Stimulated activated CD8-positive, alpha-beta memory T cell treated with anti-CD3 and anti-CD28 coated beads, Interleukin-7, amount 100 ng/mL, for 1 hour (primary cell): ENCODE measurements at places on chromosomes 1 and 21.

- DNase-seq = no peak
Observed at GRCh38 chr1:18676332-18676781, 45.7 kb downstream of the PAX7 start.

GRCh38 chr1:12772520-12772919 is 1.0 kb upstream of the PRAMEF12 start:
- DNase-seq = no peak

GRCh38 chr1:95561346-95561745 is 327.3 kb downstream of the RWDD3 start:
- no peak for DNase-seq

DNA sequence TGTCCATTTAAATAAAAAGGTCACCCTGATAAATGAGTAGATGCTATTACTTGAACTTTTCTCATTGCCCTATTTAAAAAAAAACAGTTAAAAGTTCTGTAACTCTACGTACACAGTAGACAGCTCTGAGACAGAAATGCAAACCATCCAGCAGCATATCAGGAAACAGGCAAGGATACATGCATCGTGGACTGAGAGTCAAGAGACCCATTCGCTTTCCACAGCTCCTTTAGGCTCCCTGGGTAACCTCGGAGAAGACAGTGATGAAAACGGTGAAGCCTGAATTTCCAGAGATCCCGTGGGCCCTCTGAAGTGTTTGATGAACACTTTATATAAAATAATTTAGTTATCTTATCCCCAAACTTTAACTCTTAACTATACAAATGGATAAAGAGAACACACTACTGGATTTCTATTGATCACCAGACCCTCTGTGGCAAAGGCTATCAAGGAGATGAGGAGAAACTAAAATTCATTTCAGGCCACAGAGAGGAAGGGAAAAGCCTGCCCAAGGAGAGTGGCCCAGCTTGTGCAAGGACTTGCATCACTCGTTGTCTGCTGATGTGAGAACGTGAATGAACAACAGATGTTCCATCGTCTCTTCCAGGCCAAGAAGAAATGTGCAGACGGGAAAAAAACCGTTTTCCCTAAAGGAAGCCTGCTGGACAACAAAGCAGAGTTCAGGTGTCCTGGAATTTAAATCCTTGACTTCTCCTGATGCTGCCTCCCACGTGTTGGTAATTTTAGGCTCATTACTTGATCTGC is 131.0 kb downstream of the TGFBR3 start:
- DNase-seq = no peak

- no peak for DNase-seq
Observed at GRCh38 chr1:201728731-201729130, 100.2 kb upstream of the IPO9 start.

DNA sequence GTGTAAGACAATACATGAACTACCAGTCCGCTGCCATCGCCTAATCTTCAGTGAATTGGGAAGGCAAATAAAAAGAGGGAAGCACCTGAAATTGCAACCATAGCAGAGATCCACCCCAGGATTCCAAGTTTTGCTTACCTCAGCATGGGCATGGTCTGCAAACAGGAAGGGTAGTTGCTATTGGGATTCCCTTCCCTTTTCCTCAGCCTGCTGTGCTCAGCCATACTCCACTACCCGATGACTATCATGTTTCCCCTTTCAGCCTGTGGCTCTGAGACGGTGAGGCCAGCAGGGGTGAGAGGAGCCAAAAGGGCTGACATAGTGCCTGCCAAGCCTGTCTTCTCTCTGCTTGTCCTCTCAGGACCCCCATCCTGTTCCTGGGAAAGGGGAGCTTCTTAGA is 64.2 kb downstream of the GPR137B start:
- no peak for DNase-seq

GRCh38 chr1:156076609-156077429 is 5.4 kb downstream of the MEX3A start:
- DNase-seq = no peak

DNA sequence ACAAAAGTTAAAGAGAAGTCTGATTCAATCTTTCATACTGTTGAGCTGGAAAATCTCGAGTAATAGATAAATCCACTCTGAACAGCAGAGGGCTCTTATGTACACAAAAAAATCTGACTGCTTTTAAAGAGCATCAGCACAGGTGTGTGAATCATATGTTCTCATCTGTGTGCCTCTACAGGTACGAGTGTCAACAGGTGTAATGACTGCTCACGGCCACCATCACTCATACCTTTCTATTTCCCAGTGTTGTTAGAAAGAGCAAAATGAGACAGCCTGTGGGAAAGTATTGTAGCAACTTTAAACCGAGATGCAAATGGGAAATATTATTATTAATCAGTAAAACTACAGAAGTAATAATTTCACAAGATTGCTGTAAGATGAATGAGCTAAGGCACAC is 49.0 kb upstream of the SCAF4 start:
- no peak for DNase-seq

DNA sequence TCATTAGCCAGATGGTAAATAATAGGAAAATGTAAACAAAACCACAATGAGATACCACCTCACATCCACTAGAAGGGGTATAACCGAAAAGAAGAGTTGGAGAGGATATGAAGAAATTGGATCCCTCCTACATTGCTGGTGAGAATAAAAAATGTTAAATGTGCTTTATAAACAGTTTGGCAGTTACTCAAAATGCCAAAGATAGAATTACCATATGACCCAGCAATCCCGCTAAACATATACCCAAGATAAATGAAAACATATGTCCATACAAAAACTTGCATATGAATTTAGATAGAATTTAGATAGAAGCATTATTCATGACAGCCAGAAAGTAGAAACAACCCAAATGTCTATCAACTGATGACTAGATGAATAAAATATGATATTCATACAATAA is 4.4 kb upstream of the FMO2 start:
- no peak for DNase-seq

DNA sequence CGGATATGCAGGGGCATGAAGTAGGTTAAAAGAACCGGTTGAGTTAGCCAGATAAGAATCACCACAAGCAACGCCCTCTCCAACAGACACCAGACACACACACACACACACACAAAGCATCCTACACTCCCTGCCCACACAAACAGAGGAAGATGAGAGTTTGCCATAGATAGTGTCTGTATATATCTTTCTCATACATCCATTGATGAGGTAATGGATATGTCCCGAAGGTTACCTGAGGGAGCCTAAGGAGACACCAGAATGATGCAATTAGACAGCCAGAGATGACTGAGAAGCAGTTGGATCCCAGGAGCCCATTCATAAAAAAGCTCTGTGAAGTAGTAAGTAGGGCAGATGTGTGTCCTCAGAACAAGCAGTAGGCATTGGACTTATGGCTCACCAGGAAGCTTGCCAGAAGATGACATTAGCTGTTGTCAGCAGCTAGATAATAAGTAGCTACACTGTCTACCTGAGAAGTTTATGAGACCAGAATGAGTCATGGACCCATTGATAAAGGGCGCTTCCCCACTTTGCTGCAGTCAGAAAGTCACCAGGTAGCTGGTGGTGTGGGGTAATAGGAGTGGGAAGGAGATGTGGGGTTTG is 247.0 kb downstream of the KCNT2 start:
- no peak for DNase-seq

DNA sequence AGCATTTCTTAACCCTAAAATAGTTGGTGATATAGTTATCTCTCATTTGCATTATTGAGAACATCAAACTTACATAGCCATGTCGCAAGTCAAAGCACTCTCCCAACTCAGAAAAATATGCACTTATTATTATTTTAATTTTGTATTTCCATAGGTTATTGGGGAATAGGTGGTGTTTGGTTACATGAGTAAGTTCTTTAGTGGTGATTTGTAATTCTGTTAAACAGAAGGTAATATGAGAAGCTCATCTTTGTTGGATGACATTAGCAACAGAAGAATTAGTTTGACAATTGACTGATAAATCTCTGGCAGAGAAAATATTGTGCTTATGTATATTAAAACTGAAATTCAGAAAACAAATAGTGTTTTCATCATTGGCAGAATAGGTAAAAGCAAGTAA is 154.8 kb downstream of the NFIA start:
- DNase-seq = no peak

DNA sequence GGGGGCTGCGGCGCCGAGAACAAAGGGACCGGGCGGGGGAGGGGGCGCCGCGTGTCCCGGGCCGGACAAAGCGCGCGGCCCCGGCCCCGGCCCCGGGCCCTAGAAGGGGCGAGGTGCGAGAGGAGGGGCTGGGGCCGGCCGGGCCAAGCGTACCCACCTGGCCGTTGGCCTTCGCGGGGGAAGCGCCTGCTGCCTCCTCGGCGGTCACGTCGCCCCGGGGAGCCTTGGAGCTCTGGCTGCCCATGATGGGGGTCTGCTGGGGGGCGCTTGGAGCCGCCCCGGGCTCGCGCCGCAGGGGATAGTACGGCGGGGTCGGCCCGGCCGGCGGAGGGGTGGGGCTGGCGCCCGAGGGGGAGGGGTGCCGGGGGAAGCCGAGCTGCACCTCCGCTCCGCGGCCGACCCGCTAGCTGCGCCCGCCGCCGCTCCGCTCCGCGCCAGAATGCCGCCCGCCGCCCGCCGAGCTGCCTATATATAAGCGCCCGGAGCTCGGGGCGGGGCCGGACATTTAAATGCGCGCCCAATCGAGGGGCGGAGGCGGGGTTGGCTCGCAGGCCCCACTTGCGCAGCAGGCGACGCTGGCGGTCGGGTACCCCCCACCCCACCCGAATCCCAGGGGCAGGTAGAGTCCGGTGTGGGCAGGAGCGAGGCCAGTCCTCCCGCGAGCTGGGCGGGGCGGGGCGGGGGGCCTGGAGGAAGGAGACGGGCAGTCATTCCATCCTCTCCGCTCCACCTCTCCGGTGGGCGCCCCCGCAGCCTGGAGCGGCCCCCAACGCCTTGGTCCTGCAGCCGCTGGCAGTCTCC is at the start of gene MARCKSL1:
MARCKSL1 (minus strand) TSS at position 444 of the 801 bp plus-strand sequence; CDS start at position 244, 200 bp downstream.
- DNase-seq = peak; percentile 78

- DNase-seq = no peak
Observed at GRCh38 chr1:244854865-244855578, 9.3 kb downstream of the HNRNPU start.

DNA sequence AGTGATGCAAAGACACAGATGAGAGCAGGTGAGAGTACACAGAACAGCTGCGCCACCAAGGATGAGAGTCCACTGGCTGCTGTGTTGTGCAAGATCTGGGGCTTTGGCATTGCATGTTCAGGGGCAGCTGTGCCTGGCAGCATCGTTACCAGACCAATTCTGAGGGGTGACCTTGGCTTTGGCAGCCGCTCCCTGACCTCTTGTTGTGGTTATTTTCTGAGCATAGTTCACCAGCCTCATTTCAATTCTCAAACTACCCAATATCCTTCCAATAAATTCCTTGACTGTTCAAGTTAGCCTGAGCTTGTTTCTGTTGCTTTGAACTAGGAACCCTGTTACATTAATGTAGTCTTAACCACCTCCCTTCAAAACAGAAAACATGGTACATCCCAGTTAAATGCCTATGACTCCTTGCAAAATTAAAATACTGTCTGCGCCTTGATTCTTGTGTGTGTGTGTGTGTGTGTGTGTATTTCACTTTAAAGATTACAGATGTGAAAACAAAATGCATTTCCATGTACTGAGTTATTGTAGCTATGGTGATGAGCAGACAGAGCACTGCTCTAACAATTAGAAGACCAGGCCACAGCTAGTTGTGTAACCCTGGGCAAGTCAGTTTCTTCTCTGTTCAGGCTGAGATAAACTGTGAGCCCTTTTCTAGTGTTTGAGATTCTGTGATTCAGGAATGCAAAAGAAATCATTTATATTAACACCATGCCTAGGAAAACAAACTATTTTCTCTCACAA is 106.3 kb upstream of the GUCA2B start:
- no peak for DNase-seq

- no peak for DNase-seq
Observed at GRCh38 chr1:36085686-36086526, 2.0 kb downstream of the TEKT2 start.

DNA sequence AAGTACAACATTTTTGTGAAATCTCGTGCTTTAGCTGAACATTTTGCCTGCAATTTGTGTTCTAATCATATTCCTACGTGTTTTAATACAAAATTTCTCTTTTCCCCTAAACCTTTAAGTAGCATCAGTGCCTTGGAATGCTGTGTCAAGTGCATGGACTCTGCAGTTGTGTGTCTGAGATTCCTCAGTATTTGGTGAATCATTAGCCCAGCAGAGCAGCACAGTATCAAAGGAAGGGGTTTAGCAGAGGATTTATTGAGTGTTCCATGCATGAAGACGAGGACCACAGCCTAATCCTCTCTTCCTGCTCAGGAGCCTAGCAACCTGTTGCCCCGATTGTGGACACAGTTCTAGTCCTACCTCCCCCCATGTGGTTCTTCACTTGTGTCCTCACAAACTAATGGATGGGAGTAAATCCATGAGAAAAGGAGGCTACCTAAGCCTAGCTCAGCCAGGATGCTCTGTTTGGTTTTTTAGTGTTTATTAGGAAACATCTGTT is 29.3 kb upstream of the PCP4 start:
- DNase-seq = no peak

GRCh38 chr1:242556276-242556675 is 31.8 kb upstream of the PLD5 start:
- no peak for DNase-seq

- DNase-seq = no peak
Observed at GRCh38 chr1:203187304-203187685, 791 bp upstream of the CHI3L1 start.

- DNase-seq = no peak
Observed at GRCh38 chr1:173064011-173064410, 13.3 kb upstream of the TNFSF18 start.

GRCh38 chr1:196861429-196861828 is 26.4 kb upstream of the CFHR4 start:
- no peak for DNase-seq

GRCh38 chr1:169105434-169106094 is 926 bp upstream of the ATP1B1 start:
- no peak for DNase-seq

DNA sequence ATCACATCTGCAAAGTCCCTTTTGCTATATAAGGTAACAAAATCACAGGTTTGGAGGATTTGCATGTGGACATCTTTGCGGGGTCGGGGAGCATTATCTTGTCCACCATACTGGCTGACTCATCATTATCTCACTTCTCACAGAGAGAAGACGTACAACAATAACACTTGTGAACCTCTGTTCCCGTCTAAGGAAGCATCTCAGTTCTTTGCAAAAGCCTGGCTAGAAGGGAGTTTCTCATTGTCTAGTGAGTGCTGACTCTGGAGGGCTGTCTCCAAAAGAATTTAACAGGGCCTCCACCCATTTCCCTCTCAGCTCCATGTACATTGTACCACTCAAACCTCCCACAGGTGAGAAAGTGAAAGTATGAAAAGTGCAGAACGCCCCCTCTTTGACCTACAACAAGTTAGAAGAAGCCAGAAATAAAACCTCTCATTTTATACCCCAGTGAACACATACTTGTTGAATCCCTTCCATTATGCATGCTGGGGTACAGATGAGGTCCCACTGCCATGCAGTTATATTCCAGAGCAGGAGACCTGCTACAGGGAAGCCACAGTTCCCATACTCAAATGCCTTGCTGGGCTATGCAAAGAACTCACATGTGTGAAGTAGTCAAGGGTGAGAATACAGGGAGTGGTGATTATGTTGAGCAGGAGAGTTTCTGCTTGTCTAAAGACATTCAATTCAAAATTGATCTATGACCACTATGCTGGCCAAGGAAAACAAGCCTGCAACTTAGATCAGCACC is 121.7 kb upstream of the PRDX6 start:
- DNase-seq = no peak

GRCh38 chr1:203368624-203369451 is 17.9 kb upstream of the FMOD start:
- no peak for DNase-seq
